T1000 (cell line): ENCODE measurements at places on chromosomes 1 and 21.
A peak's percentile ranks its signal among the peaks of the same experiment; 100 is the strongest.

GRCh38 chr1:57281324-57281723, 142.5 kb downstream of the DAB1 start:
- no peak for DNase-seq

- DNase-seq = no peak
Measured at GRCh38 chr1:13679651-13680050, 20.3 kb upstream of the PRDM2 start.

GRCh38 chr1:154736841-154737240, 128.9 kb upstream of the ADAR start:
- DNase-seq = no peak

DNA sequence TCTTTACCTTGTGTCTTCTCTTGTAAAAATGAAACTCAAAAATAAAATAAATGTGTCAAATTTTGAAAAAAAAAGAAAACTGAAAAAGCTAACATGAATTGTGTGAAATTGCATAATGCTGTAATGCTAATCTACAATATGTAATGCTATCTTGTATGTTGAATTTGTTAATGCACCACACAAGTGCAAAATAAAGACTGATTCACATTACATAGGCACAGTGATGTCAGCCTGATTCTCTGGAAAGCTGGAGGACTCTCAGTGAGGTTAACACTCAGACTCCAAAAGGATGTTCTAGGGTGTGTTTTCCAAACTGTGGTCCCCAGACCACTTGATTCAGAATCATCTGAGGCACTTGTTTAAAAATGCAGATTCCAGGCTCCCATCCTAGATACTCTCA, 25.6 kb downstream of the SYT11 start:
- DNase-seq = no peak

GRCh38 chr1:224644553-224645154, 28.5 kb downstream of the CNIH3 start:
- peak; percentile 16 for DNase-seq

DNA sequence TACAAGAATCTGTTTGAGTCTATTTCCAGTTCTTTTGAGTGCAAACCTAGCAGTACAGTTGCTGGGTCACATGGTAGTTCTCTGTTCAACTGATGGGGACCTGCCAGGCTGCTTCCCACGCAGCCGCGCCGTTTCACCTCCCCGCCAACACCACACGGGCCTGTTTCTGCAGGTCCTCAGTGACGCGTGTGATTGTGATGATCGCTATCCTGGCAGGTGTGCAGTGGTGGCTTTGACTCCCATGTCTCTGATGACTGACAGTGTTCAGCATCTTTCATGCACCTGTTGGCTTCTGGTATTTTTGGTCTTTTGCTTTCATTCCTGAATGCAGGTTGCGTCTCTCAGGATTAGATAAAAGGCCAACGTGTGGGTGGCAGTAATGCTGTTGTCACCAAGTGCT, 41.6 kb downstream of the FAAP20 start:
- DNase-seq = no peak
